Calu3 (cell line): ENCODE measurements at places on chromosomes 7 and 10. TPM values are rescaled to one million over a fixed set of nuclear protein-coding genes. Genes with fewer than 3 reads are reported as not detected.

The CCL24 gene
- total RNA-seq = 0.68 TPM in 1 of 2 replicates, not detected in the other

The SPACDR gene
- 4.5 and 9.1 TPM in 2 replicates for total RNA-seq

The SLC39A12 gene
- not detected in 2 replicates for total RNA-seq

DNA sequence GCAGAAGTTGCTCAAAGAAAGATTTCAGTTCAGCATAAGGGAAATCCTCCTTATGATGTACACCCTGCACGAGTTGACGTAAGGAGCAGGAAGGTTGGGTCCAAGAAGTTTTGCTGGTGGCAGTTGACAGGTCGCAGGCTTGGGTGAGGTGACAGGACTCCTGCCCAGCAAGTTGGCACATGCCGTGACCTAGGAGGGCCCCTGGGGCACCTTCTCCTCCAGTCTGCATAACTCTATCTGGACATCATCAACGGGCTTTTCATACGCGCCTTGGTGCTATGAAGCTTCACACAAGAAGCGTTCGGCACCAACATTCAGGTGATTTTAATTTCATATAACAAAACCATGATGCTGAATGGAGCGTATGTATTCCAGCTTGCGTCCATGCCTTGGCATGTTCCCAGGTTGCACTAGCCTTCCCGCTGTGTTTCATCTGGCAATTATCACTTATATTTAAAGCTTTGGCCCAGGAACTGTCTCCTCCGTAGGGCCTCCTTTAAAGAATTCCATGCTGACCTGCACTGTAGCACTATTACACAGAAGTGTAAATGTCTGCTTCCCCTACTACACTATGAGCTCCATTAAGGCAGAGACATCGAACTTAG, 651.6 kb upstream of the FOXK1 start:
- no peak overlapping the region for H3K27ac ChIP-seq
- DNase-seq = no peak
- H3K4me3 ChIP-seq = no peak overlapping the region
- H3K27me3 ChIP-seq = no peaks in the 10 kb centered on the region
- no peaks in the 10 kb centered on the region for H3K4me1 ChIP-seq

- peak overlapping the region; percentile 97 for H3K27ac ChIP-seq
- peaks cover 9% of the 10 kb centered on the region for H3K4me1 ChIP-seq
- no peaks in the 10 kb centered on the region for H3K36me3 ChIP-seq
- H3K4me3 ChIP-seq = no peak overlapping the region
These were observed 309.1 kb downstream of the MDFIC start for GRCh38 chr7:115230882-115231571.

GRCh38 chr10:69639291-69640195, 9.5 kb downstream of the FAM241B start:
- H3K4me1 ChIP-seq = no peaks in the 10 kb centered on the region
- no peaks in the 10 kb centered on the region for H3K36me3 ChIP-seq
- no peak overlapping the region for H3K27ac ChIP-seq
- peaks cover 18% of the 10 kb centered on the region for H3K27me3 ChIP-seq
- DNase-seq = peak; percentile 74

DNA sequence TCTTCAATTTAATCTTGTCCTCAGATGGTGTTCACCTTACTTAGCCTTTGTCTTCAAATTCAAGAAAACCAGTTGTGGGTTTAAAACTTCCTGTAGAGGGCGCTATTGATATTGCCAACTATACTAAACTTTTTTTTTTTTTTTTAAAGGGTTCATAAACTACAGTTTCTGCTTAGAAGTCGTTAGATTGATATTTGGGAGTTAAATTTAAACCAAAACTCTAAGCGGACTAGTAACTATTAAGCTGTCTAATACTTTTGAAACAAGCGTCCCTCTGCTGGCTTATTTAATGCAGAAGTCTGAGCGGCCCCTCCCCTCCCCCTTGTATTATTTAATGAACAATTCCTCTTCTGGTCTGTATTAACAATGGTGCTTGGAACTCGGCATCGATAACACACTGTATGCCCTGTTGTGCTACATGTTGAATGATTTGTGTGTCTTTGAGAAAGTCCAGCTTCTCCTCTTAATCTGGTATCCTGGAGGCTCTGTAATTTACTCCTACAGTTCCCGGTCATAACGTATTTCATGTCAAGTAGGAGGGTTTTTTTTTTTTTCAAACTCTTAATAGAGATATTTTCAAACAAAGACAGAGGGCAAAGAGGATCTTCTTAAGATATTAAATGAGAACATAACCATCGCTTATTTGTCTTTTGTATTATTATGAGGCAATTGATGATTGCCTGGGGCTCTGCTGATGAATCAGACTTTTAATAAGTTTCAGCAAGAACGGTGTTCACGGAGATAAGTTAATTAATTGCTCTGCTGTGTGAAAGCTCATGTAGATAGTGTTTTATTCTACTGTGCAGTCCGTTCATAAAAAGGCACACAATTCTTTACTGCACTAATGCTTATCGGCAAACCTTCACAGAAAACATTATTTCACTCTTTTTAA, 22.6 kb upstream of the CREB5 start:
- peak; percentile 39 for DNase-seq
- H3K27me3 ChIP-seq = no peaks in the 10 kb centered on the region
- peak overlapping the region; percentile 46 for H3K27ac ChIP-seq
- H3K4me1 ChIP-seq = peaks cover 15% of the 10 kb centered on the region

GRCh38 chr7:93185303-93186027, 37.3 kb upstream of the SAMD9L start:
- no peak overlapping the region for H3K4me3 ChIP-seq
- H3K36me3 ChIP-seq = no peaks in the 10 kb centered on the region
- H3K27ac ChIP-seq = no peak overlapping the region
- H3K4me1 ChIP-seq = no peaks in the 10 kb centered on the region
- no peak for DNase-seq

DNA sequence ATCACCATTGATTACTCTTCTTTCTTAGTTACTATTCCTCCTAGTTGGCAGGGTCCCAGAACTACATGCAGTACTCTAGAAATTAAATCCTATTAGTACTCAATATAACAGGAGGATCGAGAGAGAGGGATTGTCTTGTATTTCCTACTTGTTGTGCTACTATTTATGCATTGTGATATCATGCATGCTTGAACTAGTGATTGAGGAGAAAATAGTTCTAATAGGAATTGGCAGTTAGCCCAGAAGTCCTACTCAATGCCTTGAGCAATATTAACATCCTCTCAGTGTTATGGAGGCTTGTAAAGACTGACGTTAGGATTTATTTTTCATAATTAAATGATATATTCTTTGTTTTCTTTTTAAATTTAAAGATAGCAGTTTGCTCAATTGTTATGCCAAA, 67.4 kb downstream of the FOXP2 start:
- no peaks in the 10 kb centered on the region for H3K27me3 ChIP-seq
- H3K36me3 ChIP-seq = no peaks in the 10 kb centered on the region
- H3K4me3 ChIP-seq = no peak overlapping the region
- no peak for DNase-seq
- no peaks in the 10 kb centered on the region for H3K4me1 ChIP-seq

DNA sequence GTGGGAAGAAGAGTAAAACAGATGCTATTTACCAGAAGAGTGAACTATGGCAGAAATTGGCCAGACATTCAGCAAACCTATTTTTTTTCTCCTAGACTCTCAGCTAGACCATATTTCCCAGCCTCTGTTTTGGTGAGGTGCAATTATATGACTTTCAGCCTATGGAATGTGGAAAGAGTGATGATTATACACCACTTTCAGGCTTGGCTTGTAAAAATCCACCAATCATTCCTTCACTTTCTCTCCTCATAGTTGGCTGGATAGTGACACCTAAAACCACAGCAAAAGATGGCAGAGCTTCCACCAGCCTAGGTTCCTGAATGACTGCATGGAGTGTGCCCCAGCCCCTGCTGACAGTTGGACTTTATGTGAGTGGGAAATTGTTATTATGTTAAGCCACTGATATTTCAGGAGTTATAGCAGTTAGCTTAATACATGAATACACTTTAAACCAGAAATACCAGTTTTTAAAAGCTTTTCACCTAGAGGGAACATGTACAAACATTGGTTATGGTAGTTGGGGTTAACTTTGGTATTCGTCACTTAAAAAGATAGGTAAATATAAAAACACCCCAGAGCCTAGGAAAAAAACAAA, 19.1 kb upstream of the TNKS2 start:
- no peak for DNase-seq
- peaks cover 5% of the 10 kb centered on the region for H3K4me1 ChIP-seq
- H3K27ac ChIP-seq = no peak overlapping the region
- H3K27me3 ChIP-seq = peaks cover 27% of the 10 kb centered on the region
- H3K4me3 ChIP-seq = no peak overlapping the region

DNA sequence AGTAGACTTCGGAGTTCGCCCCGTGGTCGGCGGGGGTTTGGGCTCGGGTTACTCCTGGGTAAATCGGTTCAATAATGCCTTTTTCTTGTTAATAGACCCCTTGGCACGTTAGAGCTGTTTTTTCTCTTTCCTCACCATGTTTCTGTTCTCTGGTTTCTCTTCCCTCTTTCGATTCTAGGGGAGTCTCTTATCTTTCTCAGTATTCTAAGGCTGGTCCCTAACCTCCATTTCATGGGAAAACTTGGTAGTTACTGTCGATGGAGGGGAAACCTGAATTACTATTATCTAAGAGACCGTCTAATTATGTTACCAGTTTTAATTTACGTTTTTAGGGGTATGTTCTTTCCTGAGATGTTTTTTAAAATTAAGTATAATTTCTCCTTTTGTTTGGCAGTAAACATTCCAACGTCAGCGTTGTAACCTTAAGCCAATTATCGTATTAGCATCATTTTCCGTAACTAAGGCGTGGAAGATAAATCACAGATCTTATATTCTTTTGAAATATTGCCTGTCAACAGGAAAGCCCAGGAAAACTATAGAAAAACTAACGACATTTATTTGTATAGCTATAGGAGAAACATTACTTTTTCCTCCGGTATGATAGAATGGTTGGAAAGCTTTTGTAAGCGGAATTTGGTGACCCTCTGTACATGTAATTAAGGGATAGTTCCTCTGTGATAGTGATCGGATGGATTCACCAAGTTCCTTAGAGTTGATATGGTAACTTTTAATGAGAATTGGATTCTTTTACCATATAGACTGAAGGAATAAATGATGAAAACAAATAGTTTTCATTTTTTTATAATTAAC, 847 bp downstream of the BTAF1 start:
- H3K27me3 ChIP-seq = no peaks in the 10 kb centered on the region
- H3K27ac ChIP-seq = peak overlapping the region; percentile 92
- peak overlapping the region; percentile 79 for H3K4me3 ChIP-seq
- no peak for DNase-seq

GRCh38 chr7:26551740-26552139, 260.1 kb downstream of the SNX10 start:
- no peak overlapping the region for H3K27ac ChIP-seq
- no peaks in the 10 kb centered on the region for H3K27me3 ChIP-seq
- no peak overlapping the region for H3K4me3 ChIP-seq
- H3K4me1 ChIP-seq = peaks cover 74% of the 10 kb centered on the region
- peaks cover 14% of the 10 kb centered on the region for H3K36me3 ChIP-seq

DNA sequence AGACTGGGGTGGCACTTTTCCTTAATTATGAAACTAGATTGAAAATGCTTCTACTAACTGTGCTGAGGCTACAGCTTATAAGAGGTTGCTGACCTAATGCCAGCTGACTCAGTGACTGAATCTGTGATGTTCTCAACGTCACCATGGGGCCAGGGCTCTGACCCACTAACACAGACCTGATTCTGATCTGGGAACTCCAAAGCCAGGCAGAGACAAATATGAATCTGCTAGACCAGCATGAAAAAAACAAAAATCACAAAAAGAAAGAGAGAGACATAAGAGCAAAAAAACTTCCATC, 16.1 kb downstream of the USP6NL start:
- no peaks in the 10 kb centered on the region for H3K36me3 ChIP-seq
- peaks cover 8% of the 10 kb centered on the region for H3K4me1 ChIP-seq
- no peaks in the 10 kb centered on the region for H3K27me3 ChIP-seq
- DNase-seq = no peak
- no peak overlapping the region for H3K27ac ChIP-seq
- no peak overlapping the region for H3K4me3 ChIP-seq

GRCh38 chr10:44388641-44389040, 3.7 kb upstream of the CXCL12 start:
- H3K27me3 ChIP-seq = peaks cover 56% of the 10 kb centered on the region
- H3K4me3 ChIP-seq = no peak overlapping the region
- DNase-seq = no peak
- no peaks in the 10 kb centered on the region for H3K36me3 ChIP-seq
- no peaks in the 10 kb centered on the region for H3K4me1 ChIP-seq
- H3K27ac ChIP-seq = no peak overlapping the region

DNA sequence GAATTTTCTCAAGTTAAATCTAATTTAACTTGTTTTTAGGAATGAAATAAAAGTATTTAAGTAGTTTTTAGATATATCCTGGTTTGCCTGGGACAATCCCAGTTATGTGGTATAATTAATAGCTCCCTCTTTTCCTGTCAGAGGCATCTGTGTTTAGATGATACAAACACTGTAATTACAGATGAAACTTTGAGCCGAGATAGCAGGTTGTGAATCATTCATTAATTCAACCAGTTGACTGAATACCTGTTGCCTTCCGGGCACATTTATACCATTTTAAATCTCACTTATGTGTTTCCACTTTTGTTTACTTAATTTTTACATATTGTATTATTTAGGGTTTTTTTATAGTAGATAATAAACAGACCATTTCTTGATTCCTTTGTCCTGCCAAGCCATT, 82.1 kb upstream of the GATA3 start:
- H3K27ac ChIP-seq = no peak overlapping the region
- no peak overlapping the region for H3K4me3 ChIP-seq
- H3K27me3 ChIP-seq = no peaks in the 10 kb centered on the region
- no peak for DNase-seq

DNA sequence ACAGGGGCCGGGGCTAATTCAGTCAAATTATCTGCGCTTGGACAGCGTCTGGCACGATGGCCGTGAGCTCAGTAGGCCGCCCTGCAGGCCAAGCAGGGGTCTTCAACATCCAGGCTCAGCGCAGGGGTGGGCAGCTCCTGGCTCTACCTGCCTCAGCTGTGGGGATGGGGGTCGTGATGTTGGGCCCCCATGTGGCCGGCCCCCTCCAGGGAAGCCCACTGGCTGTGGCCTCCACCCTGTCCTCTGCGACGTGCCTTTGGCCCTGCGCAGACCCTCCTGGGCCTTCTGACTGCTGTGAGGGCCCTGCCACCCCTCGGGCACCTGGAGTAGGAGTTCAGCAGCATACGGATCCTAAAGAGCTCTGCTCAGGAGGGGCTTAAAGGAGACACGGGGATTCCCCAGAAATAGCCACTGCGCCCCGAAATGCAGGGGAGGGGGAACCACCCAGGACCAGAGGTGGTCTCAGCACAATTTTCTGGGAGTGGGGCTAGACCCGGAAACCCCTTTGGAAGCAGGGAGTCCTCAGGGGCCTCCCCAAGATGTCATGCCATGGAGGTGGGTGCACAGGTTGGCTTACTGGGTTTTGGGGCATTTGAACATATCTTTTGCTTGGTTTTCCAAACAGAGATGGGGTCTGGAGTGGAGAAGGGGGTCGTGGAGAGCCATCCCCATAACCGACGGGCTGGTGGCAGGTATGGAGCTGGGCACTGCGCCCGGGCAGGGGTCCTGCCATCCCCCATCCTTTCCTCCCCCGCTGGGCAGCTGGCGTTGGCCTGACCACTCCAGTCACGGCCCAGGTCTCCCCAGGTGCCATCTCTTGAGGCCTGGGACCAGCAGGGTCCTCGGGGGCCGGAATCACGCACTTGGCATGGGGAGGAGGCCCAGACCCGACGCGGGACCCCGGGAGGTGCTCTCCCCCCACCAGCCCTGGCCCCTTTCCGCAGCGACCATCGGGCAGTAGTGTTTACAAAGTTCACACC, 4.0 kb upstream of the ADAP1 start:
- H3K4me1 ChIP-seq = no peaks in the 10 kb centered on the region
- peaks cover 64% of the 10 kb centered on the region for H3K36me3 ChIP-seq
